T-helper 17 cell (primary cell): ENCODE measurements at places on chromosomes 3 and 15.

GRCh38 chr15:70319466-70319865 is 221.7 kb upstream of the TLE3 start:
- no peak for DNase-seq

DNA sequence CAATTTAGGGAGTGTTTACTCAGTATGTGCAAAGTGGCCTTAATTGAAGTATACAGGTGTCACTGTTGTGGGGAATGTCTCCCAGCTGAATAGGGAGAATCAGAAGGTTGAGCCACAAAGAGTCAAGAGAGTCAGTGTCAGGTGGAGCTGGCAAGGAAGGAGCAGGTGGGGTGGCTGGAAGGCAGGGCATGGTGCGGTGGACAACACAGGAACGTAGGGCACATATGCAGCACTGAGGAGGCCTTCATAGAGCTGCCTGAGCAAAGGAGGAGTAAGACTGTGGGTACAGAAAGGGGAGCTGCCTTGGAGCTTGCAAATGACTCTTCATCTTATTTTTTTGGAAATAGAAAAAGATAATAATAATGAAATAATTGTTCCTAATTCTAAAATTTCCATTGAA is 20.0 kb downstream of the ARHGEF3 start:
- no peak for DNase-seq

DNA sequence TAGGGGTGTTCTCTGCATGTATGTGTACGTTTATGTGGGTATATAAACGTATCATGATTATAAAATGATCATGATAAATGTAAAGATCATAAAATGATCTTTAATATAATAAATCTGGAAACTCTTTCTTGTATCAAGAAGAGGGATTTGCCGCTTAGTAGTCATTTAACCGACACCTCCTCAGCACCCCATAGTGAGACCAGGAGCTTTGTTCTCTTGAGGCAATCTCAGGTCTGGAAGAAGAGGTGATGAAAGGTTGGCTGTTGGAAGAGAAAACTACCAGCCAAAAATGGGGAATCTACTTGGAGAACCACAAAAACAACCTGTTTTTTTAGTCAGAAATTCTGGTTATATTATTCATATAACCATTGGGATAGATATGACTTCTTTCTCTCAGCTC is 38.7 kb downstream of the TGFBR2 start:
- no peak for DNase-seq

- DNase-seq, result no peak
These were observed 1369.0 kb downstream of the ZPLD1 start for GRCh38 chr3:103803787-103804186.

DNA sequence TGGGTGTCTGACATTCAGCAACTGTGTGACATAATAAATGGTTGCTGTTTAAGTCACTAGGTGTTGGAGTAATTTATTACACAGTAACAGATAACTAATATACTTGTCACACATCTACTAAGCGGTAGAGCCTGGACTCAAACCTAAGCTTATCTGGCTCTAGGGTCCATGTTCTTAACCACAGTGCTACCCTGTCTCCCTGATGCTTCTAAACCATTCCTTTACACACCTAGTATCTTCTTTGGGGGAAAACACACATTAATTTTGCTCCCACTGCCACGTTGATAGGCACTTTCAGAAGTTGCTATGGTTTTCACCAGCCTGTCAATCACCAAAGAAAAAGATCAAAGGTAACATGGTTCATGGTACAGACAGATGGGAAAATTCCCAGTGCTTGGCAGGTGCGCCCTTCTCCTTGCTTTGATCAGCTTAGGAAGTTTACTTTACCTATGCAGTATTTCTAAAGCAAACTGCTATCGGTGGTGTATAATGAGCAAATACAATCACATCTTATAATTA is 150.8 kb downstream of the PDZRN3 start:
- DNase-seq, result no peak

DNA sequence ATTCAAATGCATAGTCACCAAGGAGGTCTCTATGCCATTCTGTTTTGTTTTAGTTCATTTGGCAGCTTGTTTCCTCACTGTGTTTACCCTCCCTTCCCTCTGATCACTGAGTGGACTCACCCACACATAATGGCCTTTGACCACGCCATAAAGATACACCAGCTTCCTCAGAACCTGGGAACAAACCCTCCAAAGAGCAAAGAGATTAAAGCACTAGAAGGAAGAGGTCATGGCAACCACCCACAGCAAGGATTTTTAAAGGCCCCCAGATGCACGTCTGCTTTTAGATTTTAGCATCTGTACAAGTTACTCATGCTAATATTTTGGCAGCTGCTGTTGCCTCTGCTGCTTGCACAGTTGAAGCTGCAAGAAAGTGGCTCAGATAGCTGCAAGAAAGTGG is 47.9 kb upstream of the CADPS start:
- DNase-seq, result no peak

- no peak for DNase-seq
These were observed 177.9 kb upstream of the TLE3 start for GRCh38 chr15:70275461-70276138.

GRCh38 chr15:51973775-51974174 is 2.2 kb upstream of the LEO1 start:
- DNase-seq, result no peak

DNA sequence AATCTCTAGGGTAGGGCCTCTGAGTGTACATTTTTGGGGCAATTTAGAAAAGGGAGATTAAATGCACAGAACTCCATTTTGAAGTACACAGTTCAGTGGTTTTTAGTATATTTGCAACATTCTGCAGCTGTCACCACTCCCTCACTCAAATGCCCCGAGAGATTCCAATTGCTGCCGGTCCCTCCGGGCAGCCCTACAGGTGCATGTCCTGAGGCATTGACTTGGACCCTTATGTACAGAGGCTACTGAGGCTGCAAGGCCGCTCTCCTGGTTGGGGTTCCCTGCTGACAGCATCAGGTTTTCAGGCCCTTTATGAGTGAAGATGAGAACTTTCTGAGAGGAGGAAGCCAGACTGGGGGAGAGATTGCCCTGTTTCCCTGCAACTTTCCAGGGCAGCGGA is 39.6 kb downstream of the SMAD6 start:
- no peak for DNase-seq

- no peak for DNase-seq
These were observed 35.9 kb downstream of the ADCY5 start for GRCh38 chr3:123412811-123413604.

- DNase-seq, result no peak
These were observed 6.1 kb downstream of the GRM2 start for GRCh38 chr3:51712963-51713362.

DNA sequence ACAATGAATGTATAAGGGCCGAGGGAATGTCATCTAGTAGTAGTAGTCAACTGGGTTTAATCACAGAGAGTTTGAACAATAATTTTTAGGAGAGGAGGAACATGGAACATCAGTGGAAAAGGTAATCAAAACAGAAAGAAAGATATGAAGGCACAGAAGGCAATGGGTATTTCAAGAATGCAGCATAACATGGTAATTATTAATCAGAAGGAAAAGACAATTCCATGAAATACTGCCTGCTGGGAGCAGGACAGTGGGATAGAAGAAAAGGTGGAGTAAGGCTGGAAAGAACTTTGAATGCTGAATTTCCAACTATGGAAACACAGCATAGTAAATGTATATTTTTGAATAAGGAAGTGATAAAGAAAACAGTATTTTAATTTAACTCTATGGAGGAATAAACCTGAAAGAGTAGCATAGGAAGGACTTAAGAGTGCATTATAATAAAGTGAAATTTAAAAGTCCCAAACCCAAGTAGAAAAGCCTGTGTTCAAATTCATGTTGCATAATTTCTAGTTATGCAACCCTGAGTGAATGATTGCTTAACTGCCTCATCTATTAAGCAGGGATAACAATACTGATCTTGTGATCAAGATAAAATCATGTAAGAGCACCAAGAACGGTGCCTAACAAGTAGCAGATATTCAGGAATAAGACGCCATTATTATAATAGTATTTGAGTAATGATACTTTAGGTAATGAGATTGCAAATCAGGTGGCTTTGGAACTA is 357.7 kb downstream of the TBC1D5 start:
- no peak for DNase-seq

DNA sequence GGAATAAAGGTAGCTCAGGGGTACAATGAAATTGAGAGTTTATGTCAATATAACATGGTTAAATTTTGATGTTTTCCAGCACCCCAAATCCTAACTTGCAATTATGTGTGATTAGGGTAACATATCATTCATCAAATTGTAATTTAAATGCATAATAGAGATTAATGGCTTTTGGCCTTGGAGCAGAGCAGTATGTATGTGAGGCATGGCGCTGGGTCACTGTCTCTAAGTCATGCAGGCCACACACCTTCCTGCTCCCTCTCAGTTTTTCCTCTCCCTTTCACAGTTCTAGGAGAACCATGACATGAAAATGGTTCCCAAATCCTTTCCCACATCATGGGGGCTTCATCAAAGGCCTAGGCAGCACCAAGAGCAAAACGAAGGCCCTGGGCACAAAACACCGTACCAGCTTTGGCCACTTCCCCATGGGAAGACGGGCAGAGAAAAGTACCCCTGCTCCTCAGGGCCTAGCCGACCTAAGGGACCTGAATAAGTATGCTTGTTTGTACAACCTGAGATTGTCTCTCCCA is 3.9 kb upstream of the SRP14 start:
- DNase-seq, result no peak

GRCh38 chr3:181757694-181758306 is 46.1 kb downstream of the SOX2 start:
- DNase-seq, result no peak

- no peak for DNase-seq
These were observed 68.6 kb upstream of the EIF1B start for GRCh38 chr3:40240921-40241320.

- no peak for DNase-seq
These were observed 67.6 kb upstream of the PLCL2 start for GRCh38 chr3:16817197-16817596.

DNA sequence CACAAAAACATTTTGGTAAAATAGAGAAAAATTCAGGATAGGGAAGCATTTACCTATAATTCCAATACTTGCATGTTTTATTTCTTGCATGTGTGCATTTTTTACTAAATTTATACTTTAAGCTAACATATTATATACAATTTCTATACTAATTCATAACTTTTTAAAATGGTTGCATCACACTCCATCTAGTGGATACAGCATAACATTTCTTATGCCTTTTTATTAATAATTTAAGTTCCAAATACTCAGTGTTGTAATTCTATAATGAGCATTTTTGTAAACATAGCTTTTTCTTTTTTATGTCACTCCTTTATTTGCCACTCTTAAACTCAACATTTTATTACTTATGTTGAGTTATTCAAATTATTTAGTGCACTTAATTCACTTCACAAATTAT is 477.7 kb downstream of the ZBBX start:
- DNase-seq, result no peak

DNA sequence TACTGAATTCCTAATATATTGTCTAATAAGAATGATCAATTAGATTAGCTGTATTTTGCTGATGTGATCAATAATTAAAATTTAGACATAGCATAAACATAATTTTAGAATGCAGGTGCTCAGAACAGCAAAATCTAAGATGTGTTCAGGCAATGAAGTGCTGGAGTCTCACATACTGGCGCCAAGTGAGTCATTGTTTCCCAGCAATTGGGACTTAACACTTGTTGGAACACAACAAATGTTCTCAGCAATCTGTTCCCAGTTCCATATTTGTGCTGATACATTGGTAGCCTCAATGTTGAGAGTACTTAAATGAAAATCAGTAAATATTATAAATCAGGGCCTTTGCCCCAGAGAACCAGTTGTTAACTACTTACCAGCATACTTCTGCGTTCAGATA is 619.0 kb downstream of the ROBO1 start:
- DNase-seq, result no peak
